ENCODE measurements at places on chromosomes 1 and 21.

DNA sequence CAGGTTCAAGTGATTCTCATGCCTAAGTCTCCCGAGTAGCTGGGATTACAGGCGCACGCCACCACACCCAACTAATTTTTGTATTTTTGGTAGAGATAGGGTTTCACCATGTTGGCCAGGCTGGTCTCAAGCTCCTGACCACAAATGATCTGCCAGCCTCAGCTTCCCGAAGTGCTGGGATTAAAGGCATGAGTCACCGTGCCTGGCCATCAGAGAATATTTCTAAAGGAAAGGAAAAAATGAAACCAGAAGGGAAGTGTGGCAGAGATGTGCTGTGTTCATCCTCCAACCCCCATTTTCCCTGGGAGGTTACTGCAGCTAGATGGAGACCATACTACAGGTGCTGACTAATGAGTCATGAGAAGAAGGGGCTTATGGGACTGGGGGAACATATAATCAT is 964.1 kb downstream of the TTLL7 start:
- peak; percentile 3 for DNase-seq

DNA sequence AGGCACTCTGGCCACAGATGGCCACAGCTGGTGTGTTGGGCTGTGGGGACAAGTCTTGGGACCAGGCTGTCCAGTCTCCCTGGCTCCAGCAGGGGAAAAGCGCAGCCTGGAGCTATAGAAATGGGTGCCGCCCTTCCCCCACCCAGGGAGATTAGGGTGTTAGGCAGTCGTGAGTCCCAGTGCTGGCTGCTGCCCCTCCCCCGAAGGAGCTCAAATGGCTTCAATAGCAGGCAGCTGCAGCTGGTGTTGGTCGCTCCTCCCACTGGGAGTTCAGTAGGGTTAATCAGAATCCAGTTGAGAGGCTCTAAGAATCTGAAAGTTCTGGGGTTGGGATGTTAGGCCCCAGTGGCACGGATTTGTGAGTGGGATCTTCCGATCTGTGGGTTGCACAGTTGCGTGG is 595.6 kb upstream of the PKN2 start:
- no peak for DNase-seq

GRCh38 chr1:179025975-179026812 is 500 bp downstream of the FAM20B start:
- DNase-seq, result peak; percentile 37

DNA sequence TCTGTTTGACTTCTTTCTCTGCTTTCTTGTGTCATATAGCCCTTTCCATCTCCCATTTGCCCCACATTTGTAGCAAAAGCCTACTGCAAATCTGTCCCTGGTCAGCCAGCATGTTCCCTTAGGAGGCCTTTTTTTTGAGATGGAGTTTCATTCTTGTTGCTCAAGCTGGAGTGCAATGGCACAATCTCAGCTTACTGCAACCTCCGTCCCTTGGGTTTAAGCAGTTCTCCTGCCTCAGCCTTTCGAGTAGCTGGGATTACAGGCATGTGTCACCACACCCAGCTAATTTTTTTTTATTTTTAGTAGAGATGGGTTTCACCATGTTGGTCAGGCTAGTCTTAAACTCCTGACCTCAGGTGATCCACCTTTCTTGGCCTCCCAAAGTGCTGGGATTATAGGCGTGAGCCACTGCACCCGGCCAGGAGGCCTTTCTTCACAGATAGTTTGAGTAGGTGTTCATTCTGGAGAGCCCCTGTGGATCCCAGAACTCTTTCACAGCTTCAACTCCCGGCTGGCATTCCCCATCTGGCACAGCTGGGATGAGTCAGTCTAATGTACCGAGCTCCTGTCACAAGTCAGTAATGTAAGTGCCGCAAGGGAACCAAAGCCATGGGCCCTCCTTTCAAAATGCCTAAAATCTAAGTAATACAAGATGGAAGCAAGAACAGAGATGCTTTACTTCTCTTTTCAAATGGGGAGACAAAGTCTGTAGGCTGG is 9.4 kb upstream of the NHLH1 start:
- DNase-seq, result no peak

GRCh38 chr1:166145499-166145898 is 21.3 kb downstream of the FAM78B start:
- DNase-seq, result peak; percentile 30

- DNase-seq, result no peak
Measured at GRCh38 chr1:29682171-29682918, 446.0 kb downstream of the PTPRU start.

- DNase-seq, result no peak
Measured at GRCh38 chr1:12028248-12028647, 8.9 kb downstream of the MIIP start.

GRCh38 chr1:10555635-10556429 is 81.1 kb downstream of the PEX14 start:
- no peak for DNase-seq

- no peak for DNase-seq
Measured at GRCh38 chr1:223319398-223319797, 44.6 kb downstream of the SUSD4 start.

GRCh38 chr1:172394141-172394751 is 26.2 kb upstream of the C1orf105 start:
- DNase-seq, result peak; percentile 34

- DNase-seq, result no peak
Measured at GRCh38 chr1:13829152-13829769, 129.3 kb downstream of the PRDM2 start.

DNA sequence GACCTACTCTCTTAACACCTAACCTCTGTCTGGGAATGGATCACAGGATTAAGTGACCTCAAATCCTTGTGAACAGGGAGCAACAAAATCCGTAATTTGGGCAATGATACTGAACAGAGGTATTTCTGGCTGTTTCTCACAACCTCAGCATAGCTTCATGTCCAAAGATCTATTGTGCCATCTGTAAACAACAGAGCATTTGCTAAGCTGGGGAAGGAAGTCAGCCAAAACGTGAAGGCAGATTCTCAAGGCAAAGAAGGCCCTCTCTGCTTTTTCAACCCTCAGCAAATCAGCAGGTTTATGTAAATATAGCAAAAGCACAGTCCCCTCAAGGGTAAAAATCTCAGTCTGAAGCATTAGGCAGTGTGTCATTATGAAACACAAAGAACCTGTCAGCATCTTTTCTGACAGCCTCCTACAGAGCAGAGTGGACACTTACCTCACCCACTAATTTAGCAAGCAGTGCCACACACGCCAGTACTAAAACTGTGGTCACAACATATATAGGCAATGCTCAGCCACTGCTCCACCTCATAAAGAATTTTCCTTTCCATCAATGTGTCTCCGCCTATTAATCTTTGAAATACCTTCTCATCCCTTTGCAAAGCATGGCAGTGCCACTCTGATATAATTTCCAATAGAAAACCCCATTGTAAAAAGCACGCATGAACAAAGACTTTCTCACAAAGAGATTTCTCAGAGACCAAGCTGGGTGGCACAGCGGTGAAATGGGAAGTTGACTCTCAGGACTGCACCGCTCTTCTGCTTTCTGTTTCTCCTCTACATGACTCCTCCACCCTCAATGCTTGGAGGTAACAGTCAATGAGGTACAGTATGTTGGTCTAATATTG is 188.0 kb downstream of the RERE start:
- peak; percentile 97 for DNase-seq

GRCh38 chr1:177800400-177801088 is 169.3 kb downstream of the SEC16B start:
- no peak for DNase-seq

DNA sequence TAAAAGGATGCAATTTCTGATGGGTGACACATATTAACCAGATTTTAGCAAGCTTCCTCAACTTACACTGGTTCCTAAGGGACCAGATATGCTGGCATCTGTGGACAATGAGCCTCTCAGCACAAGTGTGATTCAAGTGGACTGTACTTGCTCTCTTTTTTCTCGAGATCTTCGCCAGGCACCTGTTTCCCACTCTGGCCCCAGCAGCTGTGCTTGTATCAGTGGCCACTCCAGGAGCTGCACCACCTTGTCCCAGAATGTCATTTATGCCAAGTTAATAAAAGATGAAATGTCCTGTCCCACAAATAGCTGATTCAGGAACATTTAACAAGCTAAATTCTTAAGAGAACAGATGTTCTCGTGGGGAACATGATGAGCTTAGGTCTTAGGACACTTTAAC is 14.6 kb downstream of the C1orf198 start:
- DNase-seq, result no peak

GRCh38 chr1:91725989-91726721 is 159.8 kb downstream of the TGFBR3 start:
- peak; percentile 91 for DNase-seq

- DNase-seq, result no peak
Measured at GRCh38 chr1:3780901-3781300, 8.4 kb downstream of the SMIM1 start.

DNA sequence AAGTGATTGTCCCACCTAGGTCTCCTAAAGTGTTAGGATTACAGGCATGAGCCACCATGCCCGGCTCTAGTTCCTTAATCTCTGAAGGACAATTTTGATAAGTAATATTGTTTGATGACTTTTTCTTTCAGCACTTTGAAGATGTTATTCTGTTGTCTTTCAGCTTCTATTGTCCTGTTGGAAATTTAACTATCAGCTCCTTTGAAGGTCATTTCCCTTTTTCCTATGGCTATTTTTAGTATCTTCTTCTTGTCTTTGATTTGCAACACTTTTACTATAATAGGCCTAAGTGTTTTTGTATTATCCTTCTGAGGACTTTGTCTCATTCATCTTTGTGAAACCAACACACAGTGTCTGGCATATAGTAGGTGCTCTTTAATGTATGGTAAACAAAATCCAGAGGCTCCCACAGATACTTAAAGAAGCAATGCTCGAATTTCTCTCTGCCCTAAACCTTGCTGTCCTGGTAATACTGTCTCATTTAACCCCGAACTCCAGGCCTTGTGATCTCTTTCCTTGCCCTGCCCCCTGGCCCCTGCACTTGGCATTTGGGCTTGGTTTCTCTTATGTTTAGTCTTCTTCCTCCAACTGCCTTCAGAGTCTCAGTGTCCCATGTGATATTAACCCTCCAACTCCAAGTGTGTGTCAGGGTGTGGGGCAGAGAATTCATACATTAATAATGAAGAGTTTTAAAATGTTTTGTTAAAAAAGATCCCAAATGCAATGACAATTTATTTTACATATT is 19.0 kb upstream of the AGO1 start:
- DNase-seq, result no peak

All from fibroblast of villous mesenchyme (primary cell).